Activated gamma-delta T cell (primary cell): ENCODE measurements at places on chromosomes 11 and 22.

- DNase-seq, result no peak
These were observed 239.5 kb downstream of the NTM start for GRCh38 chr11:131609921-131610320.

DNA sequence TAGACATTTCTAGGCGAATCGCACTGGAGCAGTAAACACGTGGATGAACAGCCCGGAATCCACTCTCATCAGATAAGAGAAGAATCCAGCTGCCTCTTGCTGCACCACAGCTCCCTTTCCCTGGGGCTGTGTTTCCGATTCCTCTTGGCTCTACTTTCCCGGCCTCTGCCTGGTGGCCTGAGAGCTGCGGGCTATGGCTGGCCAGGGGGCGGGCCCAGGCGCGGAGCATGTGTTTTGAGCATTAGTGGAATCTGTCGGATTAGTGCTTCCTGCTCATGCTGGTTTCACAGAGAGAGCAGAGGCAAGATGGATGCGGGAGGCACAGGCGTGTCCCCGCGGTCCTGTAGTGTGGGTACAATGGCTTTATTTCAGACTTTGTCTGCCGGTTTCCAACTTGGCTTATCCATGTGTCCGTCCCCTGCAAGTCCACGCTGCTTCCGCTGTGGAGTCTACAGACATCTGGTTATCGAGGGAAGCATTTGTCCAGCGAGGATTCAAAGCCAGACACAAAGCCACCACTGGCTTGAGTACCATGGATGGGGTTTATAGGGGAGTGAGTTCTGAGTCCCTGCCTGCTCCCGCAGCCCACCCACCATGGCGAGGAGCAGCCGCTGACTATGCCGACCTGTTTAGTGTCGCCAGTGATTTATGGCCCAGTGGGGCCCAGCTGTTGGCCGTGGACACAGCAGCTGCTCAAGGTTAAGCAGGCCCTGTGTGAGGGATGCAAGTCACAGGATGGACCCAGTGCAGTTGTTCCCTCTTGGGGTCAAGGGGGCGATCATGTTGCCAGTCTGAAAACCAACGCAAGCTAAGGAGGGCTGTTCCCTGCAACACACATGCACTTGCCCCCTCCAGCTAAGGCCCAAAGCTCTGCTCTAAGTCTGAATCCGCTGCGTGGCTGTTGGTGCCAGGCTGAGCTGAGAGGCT, 43.3 kb upstream of the EP300 start:
- no peak for DNase-seq

DNA sequence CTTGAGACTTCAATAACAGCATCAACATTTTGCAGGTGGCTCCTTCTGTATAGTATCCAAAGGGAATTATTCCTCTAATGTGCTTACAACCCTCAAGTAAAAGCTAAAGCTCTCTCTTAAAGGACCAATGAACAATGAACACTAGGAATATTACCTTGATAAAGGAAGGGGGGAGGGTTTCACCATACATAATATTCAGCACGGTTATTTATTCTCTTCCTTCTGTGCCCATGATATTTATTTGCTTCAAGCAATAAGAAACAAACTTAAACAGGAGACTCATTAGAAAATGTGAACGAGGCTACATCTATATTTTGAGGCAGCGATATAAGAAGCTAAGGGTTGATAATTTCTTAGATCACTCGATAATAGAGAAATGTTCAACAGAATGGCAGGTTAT, 21.2 kb downstream of the BLID start:
- no peak for DNase-seq

DNA sequence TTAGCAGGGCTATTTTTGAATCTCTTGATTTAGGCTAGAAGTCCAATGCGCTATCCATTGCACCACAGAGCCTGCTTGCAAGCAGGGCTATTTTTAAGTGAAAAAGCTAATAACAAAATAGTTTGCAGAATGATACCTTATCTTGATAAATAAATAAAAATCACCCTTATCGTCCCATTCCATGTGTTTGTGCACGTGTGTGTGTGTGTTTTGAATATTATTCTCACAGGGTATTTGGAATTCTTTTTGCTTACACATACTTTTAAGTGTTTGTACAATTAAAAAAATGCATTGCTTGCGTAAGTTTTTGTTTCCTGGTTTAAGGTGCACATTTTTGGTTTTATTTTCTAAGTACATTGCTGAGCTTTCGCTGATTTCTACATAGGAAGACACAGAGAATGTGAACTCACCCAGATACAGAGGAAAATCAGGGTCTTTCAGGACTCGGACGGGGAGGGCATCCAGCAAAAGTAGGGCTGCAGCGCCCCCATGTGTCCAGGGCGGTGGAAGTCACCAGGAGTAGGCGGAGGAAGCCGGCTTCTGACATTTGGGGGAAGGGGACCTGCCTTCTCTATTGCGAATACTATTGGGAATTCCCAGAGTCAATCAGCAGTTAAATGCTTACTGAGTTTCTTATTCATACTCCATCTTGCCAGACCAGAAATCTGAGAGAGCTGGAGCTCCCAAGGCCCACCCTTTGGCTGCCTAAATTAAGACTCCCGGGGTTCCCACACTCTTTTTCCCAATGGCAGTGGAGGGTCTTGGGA, 27.3 kb downstream of the SLC1A2 start:
- DNase-seq, result peak; percentile 44

- DNase-seq, result no peak
These were observed 46.0 kb downstream of the C11orf91 start for GRCh38 chr11:33654594-33654993.

- DNase-seq, result no peak
These were observed 57.0 kb downstream of the CERK start for GRCh38 chr22:46681010-46681409.

- no peak for DNase-seq
These were observed 40.9 kb downstream of the TBX1 start for GRCh38 chr22:19801340-19802000.
